Endodermal cell (in vitro differentiated cells): ENCODE measurements at places on chromosomes 7 and 10. TPM values are rescaled to one million over a fixed set of nuclear protein-coding genes. Genes with fewer than 3 reads are reported as not detected.

Gene C10orf143
- total RNA-seq: 1.9 to 3.5 TPM (median 2.3 TPM) in 3 replicates

Gene TPK1
- 8.5 and 9.7 TPM in 2 replicates for total RNA-seq

Gene INA
- 3.2 to 5.3 TPM (median 3.4 TPM) in 3 replicates for total RNA-seq

Gene CYP2C9
- 0.23 TPM in 1 of 2 replicates, not detected in the other for total RNA-seq

Gene NPC1L1
- total RNA-seq: 2.0 and 3.1 TPM in 2 replicates

Gene CTNNA3
- total RNA-seq: 3.2 to 4.9 TPM (median 4.2 TPM) in 3 replicates

DNA sequence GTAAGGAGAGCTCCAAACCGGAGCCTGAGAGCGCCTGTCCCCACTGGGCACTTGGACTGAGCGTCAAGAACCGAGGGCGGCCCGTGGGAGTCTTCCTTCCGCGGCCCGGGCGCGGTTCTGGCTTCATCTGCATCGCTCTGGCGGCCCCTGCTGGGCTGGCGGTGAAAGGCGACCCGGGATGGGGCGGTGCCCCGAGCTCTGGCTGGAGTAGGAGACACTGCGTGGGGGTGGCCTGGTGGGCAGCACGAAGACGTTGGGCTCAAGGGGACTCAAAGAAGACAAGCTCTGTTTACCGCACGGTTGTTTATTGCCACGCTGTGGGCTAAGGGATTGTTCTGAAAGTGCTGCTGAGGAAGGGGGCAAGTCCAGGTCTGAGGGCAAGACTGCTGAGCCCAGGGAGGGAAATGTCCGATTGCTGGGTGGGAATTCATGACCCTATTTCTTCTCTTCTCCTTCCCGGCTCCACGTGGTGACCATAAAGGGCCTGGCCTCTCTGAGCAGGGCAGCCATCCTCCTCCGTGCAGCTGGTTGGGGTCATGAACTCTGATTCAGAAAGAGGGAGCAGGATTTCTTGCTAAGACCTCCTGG lies 29.8 kb downstream of the PLAU start:
- H3K36me3 ChIP-seq: no peaks in the 10 kb centered on the region
- no peak overlapping the region for H3K27ac ChIP-seq
- H3K27me3 ChIP-seq: no peaks in the 10 kb centered on the region
- peak; percentile 95 for DNase-seq
- H3K4me3 ChIP-seq: no peak overlapping the region
- peaks cover 2% of the 10 kb centered on the region for H3K4me1 ChIP-seq

- no peak for DNase-seq
- no peaks in the 10 kb centered on the region for H3K27me3 ChIP-seq
- no peak overlapping the region for H3K27ac ChIP-seq
- no peak overlapping the region for H3K4me3 ChIP-seq
Measured at GRCh38 chr7:94012746-94013145, 8.6 kb upstream of the BET1 start.

GRCh38 chr7:104366390-104366789 lies 38.0 kb downstream of the LHFPL3 start:
- H3K36me3 ChIP-seq: no peaks in the 10 kb centered on the region
- H3K27me3 ChIP-seq: no peaks in the 10 kb centered on the region
- no peak overlapping the region for H3K4me3 ChIP-seq
- no peak for DNase-seq

DNA sequence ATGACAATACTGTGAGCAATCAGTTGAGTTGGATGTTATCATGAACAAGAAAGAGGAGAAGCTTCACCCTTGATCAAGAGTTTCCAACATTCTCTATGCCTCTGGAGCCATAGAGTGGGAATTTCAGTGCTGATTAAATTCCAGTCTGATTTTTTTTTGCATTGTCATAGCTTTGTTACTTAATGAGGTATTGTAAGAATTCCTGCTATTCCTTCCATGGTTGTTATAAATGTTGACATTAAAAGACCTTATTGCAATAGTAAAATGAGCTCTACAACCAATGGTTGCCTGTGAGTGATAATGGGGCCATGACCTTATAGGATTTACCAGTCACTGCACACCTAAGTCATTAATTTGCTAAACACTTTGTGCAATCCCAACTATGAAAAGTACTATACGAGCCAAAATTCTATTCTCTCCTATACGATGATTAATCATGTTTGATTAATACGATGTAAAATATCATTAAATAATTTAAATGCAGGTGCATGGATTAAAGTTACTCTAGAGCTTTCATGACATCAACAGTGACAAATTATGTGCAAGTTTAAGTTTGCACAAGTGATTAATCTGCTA lies 353.2 kb upstream of the KLF6 start:
- no peak overlapping the region for H3K27ac ChIP-seq
- H3K4me1 ChIP-seq: no peaks in the 10 kb centered on the region

- H3K27me3 ChIP-seq: no peaks in the 10 kb centered on the region
- no peak for DNase-seq
- H3K27ac ChIP-seq: no peak overlapping the region
Measured at GRCh38 chr7:64685741-64686140, 19.8 kb downstream of the ZNF107 start.

DNA sequence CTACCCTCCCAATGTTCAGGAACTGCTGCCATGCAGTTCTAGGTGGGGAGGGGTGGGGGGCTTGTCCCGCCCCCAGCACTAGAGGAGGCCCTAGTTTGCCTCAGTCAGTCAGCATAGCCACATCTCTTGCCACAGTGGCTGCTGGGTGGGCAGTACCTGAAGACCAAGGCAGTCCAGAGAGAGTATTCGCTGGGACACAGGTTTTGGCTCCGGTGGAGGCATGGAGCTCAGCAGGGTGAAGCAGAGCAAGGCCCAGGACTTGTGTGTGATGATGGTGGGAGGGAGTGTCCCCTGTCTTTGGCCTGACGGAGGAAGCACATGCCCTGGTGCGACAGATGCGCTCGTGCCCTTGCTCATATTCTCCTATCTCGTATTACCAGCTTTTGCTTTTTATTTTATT lies 24.7 kb upstream of the ZCCHC24 start:
- H3K4me3 ChIP-seq: no peak overlapping the region
- no peaks in the 10 kb centered on the region for H3K4me1 ChIP-seq
- no peaks in the 10 kb centered on the region for H3K27me3 ChIP-seq
- no peaks in the 10 kb centered on the region for H3K36me3 ChIP-seq

DNA sequence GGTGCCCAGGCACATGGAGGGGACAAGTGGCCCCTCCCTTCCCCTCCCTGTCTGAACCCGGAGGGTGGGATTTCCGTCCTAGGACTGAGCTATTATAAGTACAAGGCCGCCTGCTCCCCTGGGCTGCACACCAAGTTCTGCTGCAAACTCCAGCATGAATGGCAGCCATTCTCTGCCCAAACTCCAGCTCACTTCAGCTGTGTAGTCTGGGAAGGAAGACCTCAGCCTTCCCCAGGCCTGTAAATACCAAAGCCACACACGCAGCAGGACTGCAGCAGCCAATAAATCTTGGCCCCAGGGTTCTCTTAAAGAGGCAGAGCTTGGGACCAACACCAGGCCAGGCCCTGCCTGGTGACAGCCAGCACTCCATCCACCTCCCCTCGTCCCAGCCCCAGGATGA lies 291.3 kb upstream of the ZMIZ1 start:
- H3K27ac ChIP-seq: peak overlapping the region; percentile 6
- DNase-seq: peak; percentile 55
- H3K36me3 ChIP-seq: no peaks in the 10 kb centered on the region
- H3K4me3 ChIP-seq: no peak overlapping the region

GRCh38 chr10:11257440-11258090 lies 239.9 kb downstream of the CELF2 start:
- peaks cover 91% of the 10 kb centered on the region for H3K36me3 ChIP-seq
- no peak for DNase-seq
- no peaks in the 10 kb centered on the region for H3K27me3 ChIP-seq

DNA sequence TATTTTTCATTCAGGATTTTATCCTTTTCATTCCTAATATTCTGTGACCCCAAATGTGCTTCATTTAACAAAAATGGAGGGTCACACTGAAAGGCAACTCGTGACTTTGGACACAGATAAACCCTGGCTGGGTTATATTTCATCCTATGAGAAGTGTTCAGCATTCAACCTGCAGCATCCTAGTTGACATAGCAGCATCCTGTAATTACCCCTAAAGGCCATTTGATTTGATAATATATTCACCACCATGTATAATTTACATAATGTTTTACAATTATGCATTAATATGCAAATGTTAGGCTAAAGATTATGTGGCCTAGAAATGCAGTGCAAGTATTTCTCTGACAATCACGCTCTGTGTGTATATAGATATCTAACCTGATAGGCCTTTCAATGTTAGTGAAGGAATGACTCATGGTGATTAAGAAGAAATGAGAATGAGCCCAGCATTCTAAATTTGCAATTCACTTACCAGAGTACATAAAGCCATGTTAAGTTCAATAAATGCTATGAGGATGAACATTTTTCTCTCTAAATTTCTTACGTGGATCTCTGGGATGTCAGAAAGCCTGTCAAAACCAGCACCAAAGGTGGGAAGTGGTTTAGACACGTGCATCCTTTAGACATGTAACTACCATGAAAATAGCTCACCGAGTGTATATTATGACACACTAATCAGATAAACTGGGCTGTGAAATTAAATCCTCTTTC lies 337.7 kb upstream of the AOAH start:
- no peak overlapping the region for H3K4me3 ChIP-seq
- H3K27ac ChIP-seq: no peak overlapping the region
- H3K36me3 ChIP-seq: no peaks in the 10 kb centered on the region

GRCh38 chr10:49666685-49667084 lies 12.8 kb upstream of the C10orf53 start:
- H3K4me3 ChIP-seq: no peak overlapping the region
- DNase-seq: no peak
- H3K27me3 ChIP-seq: peaks cover 19% of the 10 kb centered on the region
- no peaks in the 10 kb centered on the region for H3K4me1 ChIP-seq
- H3K27ac ChIP-seq: no peak overlapping the region

- no peaks in the 10 kb centered on the region for H3K27me3 ChIP-seq
- no peak overlapping the region for H3K27ac ChIP-seq
- H3K36me3 ChIP-seq: no peaks in the 10 kb centered on the region
- peak; percentile 58 for DNase-seq
Measured at GRCh38 chr7:27434756-27435400, 192.3 kb downstream of the EVX1 start.

GRCh38 chr10:127151981-127152699 lies 44.3 kb downstream of the INSYN2A start:
- DNase-seq: no peak
- H3K4me1 ChIP-seq: no peaks in the 10 kb centered on the region
- H3K36me3 ChIP-seq: no peaks in the 10 kb centered on the region
- no peak overlapping the region for H3K4me3 ChIP-seq
- no peak overlapping the region for H3K27ac ChIP-seq
- H3K27me3 ChIP-seq: no peaks in the 10 kb centered on the region

- no peak overlapping the region for H3K27ac ChIP-seq
- peak overlapping the region; percentile 92 for H3K4me3 ChIP-seq
- peaks cover 24% of the 10 kb centered on the region for H3K36me3 ChIP-seq
- H3K27me3 ChIP-seq: no peaks in the 10 kb centered on the region
- H3K4me1 ChIP-seq: peaks cover 7% of the 10 kb centered on the region
Measured at GRCh38 chr10:87092861-87093631, 1.6 kb downstream of the GLUD1 start.

- no peaks in the 10 kb centered on the region for H3K4me1 ChIP-seq
- no peaks in the 10 kb centered on the region for H3K27me3 ChIP-seq
- peak; percentile 45 for DNase-seq
- peak overlapping the region; percentile 74 for H3K27ac ChIP-seq
Measured at GRCh38 chr7:12119620-12120303, 91.3 kb upstream of the TMEM106B start.

DNA sequence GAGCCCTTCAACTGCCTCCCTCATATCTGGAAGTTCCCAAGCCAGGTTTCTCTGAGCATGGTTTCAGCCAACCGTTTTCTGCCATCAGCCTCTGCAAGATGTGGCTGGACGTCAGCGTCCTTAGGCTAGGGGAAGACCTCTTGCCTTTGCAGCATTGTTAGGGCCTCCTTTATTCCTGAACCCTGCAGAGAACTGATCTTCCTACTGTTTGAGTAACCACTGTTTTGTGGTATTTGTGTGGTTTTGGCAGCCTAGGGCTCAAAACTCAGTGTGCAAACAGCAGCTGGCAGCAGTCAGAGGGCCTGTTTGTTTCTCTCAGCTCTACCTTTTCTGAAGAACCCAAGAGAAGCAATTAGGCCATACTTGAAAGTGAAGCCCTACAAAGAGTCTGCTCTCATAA lies 83.4 kb upstream of the SEMA3E start:
- H3K27ac ChIP-seq: no peak overlapping the region
- H3K27me3 ChIP-seq: no peaks in the 10 kb centered on the region
- no peak for DNase-seq
- H3K4me3 ChIP-seq: no peak overlapping the region
- H3K36me3 ChIP-seq: no peaks in the 10 kb centered on the region
- peaks cover 12% of the 10 kb centered on the region for H3K4me1 ChIP-seq

- H3K4me1 ChIP-seq: peaks cover 4% of the 10 kb centered on the region
- H3K4me3 ChIP-seq: peak overlapping the region; percentile 53
- no peak for DNase-seq
- H3K36me3 ChIP-seq: peaks cover 4% of the 10 kb centered on the region
- no peaks in the 10 kb centered on the region for H3K27me3 ChIP-seq
Measured at GRCh38 chr10:26797340-26797739, 63.4 kb downstream of the ABI1 start.

- H3K4me1 ChIP-seq: no peaks in the 10 kb centered on the region
- no peak overlapping the region for H3K27ac ChIP-seq
- H3K4me3 ChIP-seq: no peak overlapping the region
Measured at GRCh38 chr7:27157702-27158431, 1.4 kb upstream of the HOXA7 start.

- H3K4me3 ChIP-seq: no peak overlapping the region
- DNase-seq: peak; percentile 36
- H3K27me3 ChIP-seq: no peaks in the 10 kb centered on the region
- peaks cover 6% of the 10 kb centered on the region for H3K36me3 ChIP-seq
- H3K27ac ChIP-seq: no peak overlapping the region
- H3K4me1 ChIP-seq: peaks cover 9% of the 10 kb centered on the region
Measured at GRCh38 chr7:70640266-70640833, 491.6 kb upstream of the GALNT17 start.

DNA sequence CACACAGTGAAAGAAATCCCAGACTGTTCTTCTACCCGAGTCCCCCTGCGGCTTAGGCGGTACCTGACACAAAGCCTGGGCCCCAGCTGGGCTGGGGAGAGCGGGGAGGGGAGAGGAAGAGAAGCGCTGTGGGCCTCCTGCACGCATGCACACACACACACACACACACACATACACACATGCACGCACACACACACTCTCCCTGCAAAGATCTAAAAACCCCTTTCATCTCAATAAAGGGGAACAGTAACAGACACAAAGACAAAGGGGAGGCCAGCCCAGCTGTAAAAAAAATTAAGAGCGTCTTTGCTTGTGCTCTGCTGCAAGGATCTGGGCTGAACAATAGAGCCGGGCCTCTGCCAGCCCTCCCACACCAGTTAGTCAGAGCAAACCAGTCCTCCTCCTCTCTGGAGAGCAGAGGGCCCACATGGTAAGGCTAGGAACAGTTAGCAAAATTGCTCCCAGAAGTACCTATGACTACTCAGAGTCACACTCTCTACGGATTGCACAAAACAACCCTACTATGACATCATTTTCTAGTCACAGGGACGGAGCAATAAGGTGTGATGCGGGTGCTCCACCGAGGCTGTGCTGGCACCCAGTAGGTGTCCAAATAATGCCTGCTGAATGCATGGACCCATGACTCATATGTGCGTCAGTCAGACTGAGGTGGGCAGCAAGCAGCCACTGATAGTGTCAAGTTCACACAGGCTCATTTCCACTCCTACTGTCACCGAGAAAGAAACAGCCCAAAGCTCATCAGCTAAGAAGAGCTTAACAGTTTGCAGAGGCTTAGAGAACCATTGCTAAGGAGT lies 9.2 kb downstream of the ITPRIP start:
- H3K27ac ChIP-seq: peak overlapping the region; percentile 99
- peaks cover 5% of the 10 kb centered on the region for H3K36me3 ChIP-seq
- peaks cover 45% of the 10 kb centered on the region for H3K4me1 ChIP-seq
- DNase-seq: peak; percentile 76
- peak overlapping the region; percentile 59 for H3K4me3 ChIP-seq
- no peaks in the 10 kb centered on the region for H3K27me3 ChIP-seq
